ENCODE measurements at places on chromosomes 1 and 21.

DNA sequence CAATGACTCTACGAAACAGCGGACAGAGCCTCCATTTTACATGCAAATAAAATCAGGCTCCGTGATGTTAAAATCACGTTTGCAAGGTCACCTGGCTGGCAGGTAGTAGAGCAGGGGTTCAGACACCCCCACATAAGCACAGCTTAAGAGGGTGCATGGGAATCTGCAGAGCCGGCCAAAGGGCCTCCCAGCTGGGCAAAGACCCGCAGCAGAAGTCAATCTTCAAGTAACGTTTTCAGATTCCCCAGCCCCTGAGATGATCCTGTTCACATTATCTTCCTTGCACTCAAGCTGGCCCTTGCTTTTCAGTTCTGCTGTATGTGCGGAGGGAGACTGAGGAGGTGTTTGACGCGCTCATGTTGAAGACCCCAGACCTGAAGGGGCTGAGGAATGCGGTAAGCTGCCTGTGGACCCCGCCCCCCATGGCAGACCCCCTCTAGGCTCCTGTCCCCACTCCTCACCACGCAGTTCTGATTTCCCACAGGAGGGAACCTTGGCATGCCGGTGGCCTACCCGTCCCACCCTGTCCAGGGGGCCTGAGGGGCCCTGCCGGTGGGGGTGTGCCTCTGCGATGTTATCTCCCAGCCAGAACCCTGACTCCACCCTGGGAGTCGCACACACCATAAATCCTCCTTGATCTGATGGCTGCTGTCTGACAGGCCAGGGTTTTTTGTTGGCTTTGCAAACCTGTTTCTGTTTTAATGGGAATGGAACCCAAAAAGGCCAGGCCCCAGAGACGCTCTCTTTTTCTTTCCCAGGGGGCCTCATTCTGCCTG, 28.2 kb downstream of the GRHL3 start:
- DNase-seq, result no peak

DNA sequence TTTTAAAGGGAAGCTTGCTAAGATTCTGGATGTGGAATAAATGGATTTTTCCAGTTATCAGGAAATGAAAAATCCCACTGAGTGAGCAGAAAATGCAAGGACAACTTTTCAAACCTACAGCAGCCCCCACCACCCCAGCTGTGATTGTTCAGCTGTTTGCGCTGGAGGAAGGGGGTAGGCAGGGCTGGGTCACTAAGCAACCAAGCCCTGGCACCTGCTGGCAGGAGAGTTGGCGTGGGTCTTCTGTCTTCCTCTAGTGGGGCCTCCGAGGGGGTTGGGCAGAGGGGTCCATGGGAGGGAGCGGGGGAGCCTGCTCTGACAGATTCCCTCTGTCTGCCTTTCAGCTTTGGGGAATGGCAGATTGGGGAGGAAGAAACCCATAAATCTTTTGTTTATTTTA, 45.3 kb downstream of the EIF2D start:
- DNase-seq, result no peak

GRCh38 chr21:29825936-29826335, 113.9 kb downstream of the GRIK1 start:
- no peak for DNase-seq

DNA sequence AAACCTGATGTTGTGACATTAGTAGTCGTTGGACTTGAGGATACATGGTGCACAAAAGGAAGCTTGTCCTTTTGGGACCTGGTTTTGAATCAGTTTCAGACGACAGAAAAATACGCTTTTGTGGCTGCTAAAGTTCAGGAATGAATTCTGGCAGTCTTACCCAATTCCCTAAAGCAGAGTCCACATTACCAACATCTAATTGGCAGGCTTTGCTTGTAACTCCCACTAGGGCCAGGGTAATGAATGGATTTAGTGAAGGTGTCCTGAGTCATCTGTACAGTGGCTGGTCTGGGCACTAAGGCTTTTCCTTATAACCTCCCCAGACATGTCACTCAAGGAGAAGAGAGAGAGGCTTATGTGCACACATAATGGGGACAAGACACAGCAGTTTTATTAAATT, 66.2 kb upstream of the RNPC3 start:
- DNase-seq, result no peak

DNA sequence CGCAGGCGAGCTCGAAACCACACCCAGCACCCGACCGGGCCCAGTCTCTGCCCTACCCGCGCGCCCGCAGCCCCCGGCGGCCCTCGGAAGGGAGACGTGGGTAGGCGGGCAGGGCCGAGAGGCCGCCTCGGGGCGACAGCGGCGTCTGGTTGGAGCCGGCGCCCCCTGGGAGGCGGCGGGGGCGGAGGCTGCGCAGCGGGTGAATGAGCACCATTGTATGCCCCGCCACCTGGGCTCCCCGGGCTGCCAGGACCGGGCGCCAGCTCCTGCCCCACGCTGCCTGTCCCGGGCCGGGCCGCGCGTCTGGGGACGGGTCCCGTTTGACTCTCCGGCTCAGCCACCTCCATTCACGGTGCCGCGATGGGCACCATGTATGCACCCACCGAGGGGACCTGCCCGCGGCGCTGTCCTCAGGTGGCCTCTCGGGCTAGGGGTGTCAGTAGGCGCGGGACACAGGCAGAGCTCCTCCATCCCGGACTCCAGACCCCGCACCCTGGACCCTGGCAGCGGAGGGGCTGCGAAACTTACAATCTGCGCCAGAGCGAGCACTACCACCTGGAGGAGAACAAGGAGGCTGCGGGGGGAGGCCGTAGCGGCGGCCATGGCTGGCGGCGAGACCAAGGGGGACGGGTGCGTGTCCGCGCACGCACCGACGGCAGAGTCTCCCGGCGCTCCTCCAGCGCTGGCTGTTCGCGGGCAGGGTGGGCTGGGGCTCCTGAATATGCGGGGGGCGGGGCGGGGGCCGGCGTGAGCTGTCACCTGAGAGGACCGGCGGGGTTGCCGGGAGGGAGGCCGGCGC, at the start of gene COL9A2:
Gene COL9A2, minus strand, starts transcription at position 692 of the 799 bp plus-strand sequence. Its CDS starts 89 bp downstream, at position 603.
- DNase-seq, result peak; percentile 75

DNA sequence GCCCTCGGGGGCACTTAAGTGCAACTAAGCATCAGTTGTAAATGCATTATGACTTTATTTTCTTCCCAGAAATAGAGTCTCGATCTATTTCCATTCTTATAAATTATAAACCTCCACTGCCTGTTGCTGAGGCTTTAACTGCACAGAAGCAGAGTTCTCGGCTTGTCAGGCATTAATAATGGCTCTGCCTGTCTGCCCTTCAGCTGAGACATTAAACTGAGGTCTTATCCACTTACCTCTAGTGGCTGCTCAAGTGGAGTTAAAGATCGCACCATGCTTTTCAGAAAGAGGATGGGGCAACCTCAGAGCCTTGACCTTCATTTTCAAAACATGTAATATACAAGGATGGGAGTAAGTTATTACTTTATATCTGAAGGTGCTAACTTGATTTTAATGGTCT, 597.6 kb upstream of the PRMT6 start:
- DNase-seq, result no peak

DNA sequence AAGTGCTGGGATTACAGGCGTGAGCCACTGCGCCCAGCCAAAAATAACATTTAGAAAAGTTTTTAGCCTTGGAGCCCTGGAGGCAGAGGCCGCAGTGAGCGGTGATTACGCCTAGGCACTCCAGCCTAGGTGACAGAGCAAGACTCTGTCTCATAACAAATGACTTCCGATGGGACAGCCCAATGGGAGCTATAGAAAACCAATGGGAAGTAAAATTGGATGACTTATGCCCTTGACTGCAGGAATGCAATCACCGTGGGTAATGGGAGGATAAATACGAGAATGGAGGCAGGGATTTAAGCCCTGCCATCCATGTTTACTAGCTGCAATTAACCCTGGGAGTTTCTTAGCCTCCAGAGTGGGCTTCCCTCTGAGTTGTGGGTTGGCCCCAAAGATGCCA, 37.0 kb upstream of the CNN3 start:
- no peak for DNase-seq

DNA sequence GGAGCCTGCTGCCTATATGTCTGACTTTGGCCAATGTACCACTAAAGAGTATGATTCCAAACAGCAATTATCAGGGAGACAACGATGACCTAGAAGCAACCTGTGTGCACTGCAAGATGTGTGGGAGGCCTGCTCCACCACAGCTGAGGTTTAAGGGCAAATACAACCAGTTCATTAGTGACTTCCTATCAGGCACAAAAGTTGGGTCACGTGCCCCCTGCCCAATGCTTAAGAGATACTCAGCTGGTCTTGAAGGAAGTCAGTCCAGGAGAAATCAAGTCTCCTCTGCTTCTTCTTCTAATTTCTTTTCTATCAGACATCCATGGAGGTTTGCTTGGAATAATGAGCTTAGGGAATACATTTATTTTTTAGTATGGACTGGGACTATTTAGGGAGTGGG, 296.0 kb downstream of the HLX start:
- DNase-seq, result no peak

DNA sequence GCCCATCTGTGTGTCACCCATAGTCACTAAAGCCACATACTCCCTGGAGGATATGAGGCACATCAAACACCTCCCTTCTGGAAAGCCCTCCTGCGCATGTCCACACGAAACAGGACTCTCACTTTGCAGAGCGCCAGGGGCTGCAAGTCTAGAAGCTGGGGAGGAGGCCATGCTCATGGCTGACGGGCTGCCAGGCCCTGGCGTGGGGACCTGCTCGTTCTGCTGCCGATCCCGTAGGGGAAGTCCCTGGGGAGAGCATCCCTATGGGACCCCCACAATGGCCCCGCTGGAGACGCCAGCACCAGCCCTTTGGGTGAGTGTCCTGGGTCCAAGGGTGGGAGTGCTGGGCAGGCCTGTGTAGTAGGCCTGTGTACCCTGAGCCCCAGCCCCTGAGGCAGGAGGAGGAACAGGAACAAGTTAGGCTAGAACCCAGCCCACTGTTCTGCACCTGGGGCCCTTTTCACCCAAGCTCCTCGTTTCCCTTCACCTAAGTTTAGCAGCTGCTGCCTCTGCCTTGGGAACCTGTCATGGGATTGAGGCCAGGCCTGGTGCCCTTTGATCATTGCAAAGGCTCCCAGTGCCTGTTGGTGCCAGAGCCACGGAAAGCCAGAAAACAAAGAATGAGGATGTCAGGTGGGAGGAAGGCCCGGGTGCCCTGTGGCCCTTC, 9.9 kb downstream of the FAM3B start:
- no peak for DNase-seq

DNA sequence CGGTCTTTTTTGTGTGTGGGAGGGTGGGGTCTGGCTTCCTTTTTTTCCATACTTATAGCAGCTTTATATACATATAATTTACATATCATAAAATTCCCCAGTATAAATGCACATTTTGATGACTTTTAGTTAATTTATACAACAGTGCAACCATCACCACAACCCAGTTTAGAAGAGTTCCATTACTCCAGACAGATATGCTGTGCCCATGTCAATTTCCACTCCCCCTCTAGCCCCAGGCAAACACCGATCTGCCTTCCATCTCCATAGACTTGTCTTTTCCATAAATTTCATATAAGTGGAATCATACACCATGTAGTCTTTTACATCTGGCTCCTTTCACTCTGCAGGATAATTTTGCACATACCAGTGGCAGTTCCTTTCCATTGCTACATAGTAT, 139.2 kb upstream of the SYT6 start:
- DNase-seq, result no peak

DNA sequence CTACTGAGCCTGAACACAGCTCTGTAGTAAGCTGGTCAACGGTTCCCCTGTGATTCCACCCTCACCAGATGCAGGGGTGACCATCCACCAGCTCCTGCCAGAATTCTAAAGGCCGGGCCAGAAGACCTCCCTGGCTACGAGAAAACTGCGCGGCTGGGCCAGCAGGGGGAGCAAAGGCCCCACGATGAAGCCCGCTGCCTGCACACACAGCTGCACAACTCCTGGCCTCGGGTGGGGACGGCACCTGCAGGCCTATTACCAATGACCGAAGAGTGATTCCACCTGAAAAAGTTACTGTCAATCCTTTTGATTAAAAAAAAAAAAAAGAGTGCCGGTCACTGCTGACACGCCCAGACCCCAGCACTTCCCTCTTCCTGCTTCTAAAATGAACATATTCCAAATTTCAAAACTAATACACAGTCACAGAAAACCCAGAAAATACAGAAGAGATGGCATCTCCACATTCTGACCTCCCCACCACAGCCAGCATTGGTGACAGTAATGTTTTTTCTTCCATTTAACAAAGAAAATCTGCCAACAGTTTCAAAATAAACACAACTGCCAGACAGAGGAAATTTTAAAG, 49.8 kb upstream of the RIPK4 start:
- peak; percentile 68 for DNase-seq

DNA sequence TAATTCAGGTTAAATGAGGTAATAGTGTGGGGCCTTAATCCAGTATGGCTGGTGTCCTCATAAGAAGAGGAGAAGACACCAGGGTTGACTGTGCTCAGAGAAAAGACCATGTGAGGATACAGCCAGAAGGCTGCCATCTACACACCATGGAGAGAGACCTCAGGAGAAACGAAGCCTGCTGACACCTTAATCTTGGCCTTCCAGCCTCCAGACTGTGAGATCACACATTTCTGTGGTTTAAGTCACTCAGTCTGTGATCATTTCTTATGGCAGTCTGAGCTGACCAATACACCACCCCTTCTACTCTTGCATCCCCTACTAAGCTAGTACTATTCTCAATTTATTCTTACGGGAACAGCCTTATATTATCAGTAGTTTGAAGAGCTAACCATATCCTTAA, 310.0 kb downstream of the ZP4 start:
- DNase-seq, result no peak

- DNase-seq, result no peak
These were observed 40.6 kb downstream of the TYW3 start for GRCh38 chr1:74773582-74773981.

GRCh38 chr1:54332781-54333585, 73.2 kb downstream of the SSBP3 start:
- no peak for DNase-seq

DNA sequence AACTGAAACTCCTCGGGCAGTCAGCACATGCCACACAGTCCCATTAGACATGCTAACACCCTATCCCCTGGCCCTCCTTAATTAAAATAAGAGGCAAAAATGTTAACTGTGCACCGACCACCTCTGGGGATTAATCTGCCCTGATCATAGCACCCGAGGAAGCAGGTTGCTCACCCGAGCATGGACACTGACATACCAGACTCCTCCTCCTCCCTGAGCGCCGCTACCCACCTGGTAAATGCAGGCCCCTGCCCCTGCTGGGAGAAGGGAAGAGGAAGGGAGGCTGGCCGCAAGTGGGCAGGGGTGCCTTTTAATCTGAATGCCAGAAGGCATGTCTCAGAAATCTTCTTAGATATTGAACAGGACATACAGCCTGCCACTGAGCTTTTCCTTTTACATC, 360.9 kb downstream of the RRAGC start:
- DNase-seq, result no peak

DNA sequence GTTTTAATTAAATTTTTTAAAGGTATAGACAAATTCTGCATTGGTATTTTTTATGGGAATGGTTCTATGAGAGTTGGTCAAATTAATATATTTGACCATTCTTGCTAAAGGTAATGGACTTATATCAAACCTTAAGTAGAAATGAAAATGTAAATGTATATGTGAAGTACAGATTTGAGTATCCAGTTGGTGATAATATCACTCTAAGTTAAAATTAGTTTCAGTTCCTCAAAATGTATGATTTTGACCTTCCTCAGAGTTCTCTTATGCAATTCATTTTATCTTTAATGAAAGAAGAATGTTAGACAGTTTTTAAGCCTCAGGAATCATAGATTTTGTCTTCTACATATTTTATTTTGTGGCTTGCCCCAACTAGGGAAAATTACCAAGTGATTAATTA, 1291.5 kb upstream of the B3GALT2 start:
- no peak for DNase-seq
